ACHN (cell line): ENCODE measurements at places on chromosomes 6 and 20.

- DNase-seq, result no peak
Observed at GRCh38 chr6:30511169-30511546, 21.8 kb downstream of the HLA-E start.

DNA sequence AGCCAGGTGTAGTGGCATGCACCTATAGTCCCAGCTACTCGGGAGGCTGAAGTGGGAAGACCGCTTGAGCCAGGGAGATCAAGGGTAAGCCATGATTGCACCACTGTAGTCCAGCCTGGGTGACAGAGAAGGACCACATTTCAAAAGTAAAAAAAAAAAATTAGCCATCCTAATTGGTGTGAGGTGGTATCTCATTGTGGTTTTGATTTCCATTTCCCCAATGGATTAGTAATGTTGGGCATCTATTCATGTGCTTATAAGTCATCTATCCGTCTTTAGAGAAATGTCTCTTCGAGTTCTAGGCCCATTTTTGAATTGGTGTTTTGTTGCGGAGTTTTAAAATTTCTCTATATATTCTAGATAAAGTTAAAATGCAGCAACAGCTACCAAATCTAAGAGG, 21.7 kb downstream of the ABHD12 start:
- no peak for DNase-seq

DNA sequence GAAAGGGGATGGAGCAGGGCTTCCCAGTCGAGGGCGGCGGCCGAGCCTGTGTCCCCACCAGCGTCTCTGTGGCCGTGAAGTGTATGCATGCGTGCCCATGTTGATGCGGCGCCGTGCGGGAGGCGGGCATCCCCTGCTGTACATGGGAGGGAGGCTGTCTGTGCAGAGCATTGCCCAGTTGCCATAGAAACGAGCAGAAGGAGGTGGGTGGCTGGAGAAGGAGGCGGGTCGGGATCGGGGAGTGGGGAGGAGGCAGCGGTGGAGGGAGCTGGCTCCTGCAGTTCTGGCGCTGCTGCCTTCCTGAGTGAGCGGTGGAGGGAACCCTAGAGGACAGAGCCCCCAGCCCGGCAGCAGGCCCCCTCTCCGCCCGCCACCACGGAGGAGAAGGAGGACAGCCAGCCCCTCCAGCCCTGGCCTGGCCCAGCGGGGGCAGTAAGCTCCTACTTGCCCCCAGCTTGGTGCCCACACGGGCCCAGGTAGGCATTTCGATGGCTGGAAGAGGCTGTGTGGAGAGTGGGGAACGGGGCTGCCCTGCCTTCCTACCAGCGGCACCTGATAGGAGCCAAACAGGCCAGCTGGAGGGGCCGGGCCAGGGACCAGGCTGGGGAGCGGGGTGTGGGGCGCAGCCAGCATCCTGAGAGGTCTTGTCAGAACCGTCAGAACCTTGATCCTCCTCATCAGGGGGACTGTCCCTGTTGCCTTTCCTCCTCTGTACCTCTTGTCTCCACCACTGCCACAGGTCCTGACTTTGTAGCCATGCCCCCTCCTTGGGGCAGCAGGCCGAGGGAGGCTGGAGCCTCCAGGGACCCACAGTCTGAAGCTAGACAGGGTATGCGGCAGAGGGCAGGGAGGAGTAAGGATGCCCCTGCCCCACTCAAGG, 41.3 kb downstream of the SPDEF start:
- no peak for DNase-seq

DNA sequence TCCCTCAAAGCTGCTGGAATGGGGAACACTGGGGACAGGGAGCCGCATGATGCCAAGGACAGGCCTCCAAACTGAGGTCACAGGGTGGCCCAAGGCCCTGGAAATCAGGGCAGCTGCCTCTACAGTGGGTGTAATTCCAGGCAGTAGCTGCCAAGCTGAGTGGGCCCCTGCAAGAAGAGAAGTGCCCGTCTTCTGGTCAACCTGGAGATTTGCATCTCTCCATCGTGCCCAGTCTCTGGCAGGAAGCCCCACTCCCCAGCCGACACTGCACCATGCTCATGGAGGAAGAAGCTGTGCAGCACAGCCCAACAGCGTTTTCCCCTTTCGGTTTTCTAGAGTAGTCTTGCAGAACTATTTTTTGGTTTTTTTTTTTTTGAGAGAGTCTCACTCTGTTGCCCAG, 2.2 kb upstream of the FAM209A start:
- DNase-seq, result no peak

GRCh38 chr6:568954-569523, 87.9 kb downstream of the HUS1B start:
- DNase-seq, result no peak

DNA sequence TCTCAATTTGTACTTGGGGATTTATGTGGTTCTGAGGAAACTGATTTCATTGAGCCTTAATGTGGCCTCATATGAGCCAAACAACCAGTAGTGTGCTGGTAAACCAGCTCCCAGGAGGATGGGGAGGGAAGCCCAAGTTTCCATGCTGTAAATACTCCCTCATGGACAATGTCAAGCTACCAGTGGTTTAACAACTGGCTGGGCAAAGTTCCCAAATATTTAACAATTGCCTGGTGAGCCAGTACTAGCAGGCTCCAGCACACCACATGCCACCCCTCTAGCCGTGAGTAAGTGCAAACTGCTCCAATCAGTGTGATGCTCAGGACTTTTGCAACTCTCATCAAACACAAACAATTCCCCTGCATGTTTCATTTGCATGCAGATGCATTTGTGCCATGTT, 19.2 kb upstream of the CDKN1A start:
- no peak for DNase-seq

GRCh38 chr6:168129292-168130167, 50.5 kb upstream of the FRMD1 start:
- DNase-seq, result no peak

- no peak for DNase-seq
Observed at GRCh38 chr6:130525408-130525807, 159.6 kb downstream of the TMEM200A start.

DNA sequence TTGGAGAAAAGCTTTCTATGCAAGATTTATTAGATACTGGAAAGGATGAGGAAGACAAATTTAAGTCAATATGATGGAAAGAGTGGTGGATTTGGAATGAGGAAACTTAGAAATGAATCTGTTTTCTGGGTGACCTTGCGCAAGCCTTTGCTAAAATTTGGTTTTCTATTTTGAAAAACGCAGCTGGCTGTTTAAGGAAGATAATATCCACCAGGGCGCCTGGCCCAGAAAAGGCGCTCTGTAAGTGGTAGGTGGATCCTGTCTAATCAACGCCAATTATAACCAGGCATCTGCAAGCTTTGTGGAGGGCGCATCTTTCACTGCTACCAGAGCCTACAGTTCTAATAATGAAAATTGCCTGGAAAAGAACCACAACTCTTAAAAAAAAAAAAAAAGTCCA, 398 bp upstream of the SPATS1 start:
- DNase-seq, result no peak

- no peak for DNase-seq
Observed at GRCh38 chr6:36758516-36759147, 61.0 kb downstream of the RAB44 start.

- DNase-seq, result no peak
Observed at GRCh38 chr6:159494586-159494972, 198.5 kb downstream of the SOD2 start.

DNA sequence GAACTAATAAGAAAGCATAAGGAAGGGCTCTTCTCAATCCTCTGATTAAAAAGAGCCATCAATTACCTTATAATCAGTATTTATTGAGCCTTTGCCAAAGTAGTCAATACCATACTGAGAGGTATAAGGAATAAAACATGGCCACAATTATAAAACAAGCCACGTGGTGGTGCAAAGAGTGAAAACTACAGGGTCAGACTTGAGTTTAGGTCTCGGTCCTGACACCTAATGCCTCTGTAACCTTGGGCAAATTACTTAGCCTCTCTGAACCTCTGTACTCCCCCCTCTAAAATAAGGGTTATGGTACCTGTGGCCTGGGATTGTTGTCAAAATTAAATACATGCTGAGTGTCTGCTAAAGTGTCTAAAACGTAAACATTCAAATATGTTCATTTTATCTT, 11.8 kb downstream of the TRIM10 start:
- peak; percentile 37 for DNase-seq

- DNase-seq, result peak; percentile 90
Observed at GRCh38 chr6:166112580-166112979, 55.1 kb downstream of the TBXT start.

GRCh38 chr6:159221486-159222170, 52.4 kb downstream of the FNDC1 start:
- no peak for DNase-seq

DNA sequence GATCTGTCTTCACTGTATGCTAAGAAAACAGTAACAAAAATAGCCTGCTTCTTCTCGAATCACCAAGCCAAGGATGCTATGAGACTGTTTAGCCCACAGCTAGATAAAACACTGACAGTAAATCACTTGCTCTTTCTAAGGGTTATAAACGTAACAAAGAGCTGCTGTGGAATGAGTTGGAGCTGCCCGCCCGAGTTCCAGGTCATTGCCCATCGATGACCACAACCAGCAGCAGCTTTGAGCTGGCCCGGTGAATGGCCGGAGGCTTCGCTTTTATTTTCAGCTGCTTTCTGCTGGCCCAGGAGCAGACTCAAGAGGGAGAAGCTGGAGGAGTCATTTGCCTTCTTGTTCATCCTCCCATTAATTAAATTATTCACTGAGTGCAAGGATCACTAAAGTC, 82.2 kb upstream of the CDH4 start:
- DNase-seq, result peak; percentile 70

DNA sequence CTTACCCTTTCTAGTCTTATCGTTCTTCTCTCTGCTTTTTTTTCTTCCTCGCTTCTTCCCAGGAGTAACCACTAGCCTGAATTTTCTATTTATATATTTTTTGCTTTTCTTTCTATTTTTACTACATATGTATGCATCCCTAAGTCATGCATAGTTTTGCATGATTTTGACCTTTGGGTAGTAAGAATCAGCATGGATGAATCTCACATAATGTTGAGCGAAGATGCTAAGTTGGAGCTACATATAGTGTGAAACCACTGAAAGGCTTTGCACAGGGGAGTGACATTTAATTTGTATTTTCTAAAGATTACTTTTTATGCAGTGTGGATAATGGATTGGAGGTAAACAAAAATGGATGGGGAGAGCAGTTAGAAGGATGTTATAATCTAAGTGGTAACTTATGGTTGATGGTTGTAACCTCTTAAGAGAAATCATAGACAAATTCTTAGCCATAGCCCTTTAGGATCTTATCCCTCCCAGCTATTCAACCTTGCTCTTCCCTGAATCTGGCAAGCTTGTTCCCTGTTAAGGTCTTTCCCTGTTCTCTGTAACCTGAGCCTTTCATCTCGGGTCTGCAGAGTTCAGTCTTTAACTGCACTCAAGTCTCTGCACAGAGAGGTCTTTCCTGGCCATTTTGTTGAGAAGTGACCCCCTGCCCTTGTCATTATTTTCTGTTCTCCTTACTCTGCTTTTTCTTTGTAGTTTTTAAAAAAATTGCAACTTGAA, 18.0 kb downstream of the PEX7 start:
- DNase-seq, result no peak

- DNase-seq, result no peak
Observed at GRCh38 chr6:106973836-106974335, 643 bp downstream of the CD24 start.

DNA sequence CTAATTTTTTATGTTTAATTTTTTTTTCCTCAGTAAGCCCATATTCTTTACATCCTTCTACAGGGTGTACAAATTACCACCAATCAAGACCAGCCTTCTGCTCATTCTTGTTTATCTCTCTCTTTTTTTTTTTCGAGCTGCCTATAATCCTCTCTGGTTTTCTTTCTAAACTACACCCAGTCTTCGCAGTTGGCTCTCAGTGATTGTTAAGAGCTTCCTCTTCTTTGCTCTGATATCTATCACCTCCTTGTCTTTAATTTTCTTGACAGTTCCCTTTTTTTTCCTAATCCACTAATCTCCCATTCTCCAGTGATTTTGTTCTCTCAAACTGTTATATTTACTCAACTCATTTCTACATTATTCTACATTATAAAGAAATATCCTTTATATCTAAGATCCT, 38.5 kb upstream of the PTPRK start:
- DNase-seq, result no peak

DNA sequence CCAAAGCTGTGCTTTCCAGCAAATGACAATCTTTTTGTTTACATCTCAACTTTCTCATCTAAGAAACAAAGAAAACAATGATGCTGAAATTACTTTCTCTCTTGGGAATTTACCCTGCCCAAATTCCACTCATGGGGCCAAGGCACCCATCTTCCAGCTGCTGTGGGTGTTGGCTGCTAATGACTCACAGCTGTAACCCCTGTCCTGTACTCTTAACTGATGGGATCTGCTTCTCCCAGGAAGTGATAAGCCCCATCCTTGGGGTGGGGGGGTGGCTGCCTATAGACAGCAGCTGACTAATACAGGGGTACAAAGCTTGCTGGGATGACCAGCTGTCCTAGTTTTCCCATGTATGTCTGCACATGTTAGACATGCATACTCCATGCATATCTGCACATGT, 938.6 kb downstream of the C6orf118 start:
- no peak for DNase-seq

DNA sequence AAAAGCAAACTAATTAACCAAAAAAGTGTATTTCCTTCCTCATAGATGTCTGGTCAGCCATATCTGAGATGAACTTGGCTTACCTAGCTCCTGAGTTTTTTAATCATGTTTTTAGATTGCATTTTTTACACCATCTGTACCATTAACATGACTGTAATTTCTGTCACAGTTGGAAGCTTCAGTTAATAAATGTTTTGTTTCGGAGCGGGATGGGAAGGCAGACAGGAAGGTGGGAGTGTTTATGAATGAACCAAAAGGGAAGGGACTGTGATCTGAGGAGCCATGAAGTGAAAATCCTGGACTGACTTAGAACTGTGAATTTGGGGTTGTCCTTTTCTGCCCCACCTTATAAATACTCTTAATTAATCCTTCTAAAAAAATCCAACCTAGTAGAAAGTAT, 445.6 kb upstream of the SOX4 start:
- no peak for DNase-seq

DNA sequence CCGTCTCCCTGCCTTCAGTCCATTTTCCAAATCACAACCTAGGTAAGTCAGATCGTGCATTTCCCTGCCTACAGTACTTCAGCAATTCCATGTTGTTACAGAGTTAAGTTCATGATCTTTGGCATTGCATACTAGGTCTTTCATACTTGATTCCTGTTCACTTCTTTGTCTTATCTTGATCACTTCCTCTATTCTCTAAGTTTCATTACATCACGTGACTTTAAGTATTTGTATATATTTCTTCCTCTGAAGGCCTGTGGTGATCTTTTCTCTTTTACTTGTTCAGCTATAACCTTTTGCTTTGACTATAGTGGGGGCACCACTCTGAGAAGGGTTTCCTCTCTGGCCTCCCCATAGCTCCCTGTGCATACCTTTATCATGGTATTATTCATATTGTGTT, 100.2 kb downstream of the TRMT11 start:
- DNase-seq, result no peak
